ENCODE measurements at places on chromosomes 3 and 15. TPM values are rescaled to one million over a fixed set of nuclear protein-coding genes. Genes with fewer than 3 reads are reported as not detected.
A peak's percentile ranks its signal among the peaks of the same experiment; 100 is the strongest.

DNA sequence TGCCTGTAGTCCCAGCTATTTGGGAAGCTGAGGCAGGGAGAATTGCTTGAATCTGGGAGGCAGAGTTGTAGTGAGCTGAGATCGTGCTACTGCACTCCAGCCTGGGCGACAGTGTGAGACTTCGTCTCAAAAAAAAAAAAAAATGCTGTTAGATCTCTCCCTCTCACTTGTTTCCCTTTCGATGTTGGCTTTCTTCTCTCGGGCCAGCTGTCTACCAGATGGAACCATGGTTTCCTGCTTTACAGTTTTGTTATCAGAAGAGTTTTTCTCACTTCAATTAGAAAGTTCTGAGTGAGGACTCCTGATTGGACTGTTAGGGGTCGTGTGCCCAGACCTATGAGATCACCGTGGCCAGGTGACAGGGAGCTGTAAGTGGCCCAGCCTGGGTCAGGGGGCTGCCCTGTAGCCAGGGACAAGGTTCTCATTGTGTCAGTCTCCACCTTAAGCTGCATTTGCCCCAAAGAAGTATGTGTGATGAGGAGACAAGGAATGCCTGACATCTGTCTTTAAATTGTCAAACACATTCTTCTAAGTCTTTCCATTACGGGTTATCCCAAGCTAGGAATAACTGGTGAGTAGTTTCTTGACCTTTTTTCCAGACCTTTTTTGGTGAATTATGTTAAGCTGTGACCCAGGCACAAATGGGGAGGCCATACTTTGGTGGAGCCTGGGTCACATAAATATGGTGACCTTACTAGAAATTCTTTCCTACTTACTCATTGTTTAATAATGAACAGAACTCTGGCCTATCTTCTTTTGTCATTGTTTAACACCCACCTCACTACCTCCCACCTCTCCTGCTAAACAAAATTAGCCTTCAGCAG lies 25.2 kb downstream of the SNAPC5 start:
- no peak for DNase-seq

- DNase-seq = no peak
These were observed 41.5 kb downstream of the PRKCD start for GRCh38 chr3:53202331-53203015.

DNA sequence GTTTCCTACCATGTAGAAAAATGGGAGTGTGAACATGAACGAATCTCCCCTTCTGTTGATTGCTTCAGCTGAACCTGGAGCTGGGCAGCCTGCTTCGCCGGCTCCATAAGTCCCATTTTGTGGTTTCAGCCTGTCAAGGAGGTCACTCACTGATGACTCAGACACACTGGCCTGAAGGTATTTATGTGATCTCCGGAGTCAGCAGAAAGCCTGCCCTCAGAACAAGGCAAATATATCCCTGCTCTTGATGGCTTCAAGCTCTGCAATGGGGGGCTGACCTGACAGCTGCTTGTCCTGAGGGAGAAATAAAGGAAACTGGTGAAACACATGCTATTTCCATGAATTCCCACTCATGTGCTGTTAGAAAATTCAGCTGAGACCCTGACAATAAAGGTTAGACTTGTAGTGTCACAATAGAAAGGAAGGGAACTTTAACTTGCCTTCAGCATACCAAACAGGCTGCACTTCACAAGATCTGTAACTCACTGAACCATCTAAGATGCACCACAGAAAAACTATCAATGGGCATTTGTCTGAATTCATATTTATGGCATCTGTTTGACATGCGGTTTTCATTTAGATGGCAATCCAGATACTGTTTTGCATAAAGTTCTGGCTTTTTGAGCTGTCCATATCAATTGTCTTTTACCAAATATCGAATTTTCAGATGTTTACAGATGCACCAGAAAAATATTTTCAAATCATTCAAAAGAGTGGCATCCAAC lies 282.0 kb upstream of the VEPH1 start:
- peak; percentile 84 for DNase-seq

GRCh38 chr15:72790302-72790910 lies 6.8 kb upstream of the ADPGK start:
- peak; percentile 29 for DNase-seq

CDAN1 gene
- 9.5 TPM for total RNA-seq

INKA1 gene
- total RNA-seq = not detected

PP2D1 gene
- total RNA-seq = not detected

- no peak for DNase-seq
These were observed 20.6 kb upstream of the ARID3B start for GRCh38 chr15:74520407-74520806.

LMAN1L gene
- not detected for total RNA-seq

Data from MG63 (cell line).